ENCODE measurements at places on chromosomes 2 and 18. TPM values are rescaled to one million over a fixed set of nuclear protein-coding genes. Genes with fewer than 3 reads are reported as not detected.

GRCh38 chr2:223943561-223944008, 1.6 kb downstream of the WDFY1 start:
- DNase-seq = no peak

- no peak for DNase-seq
Measured at GRCh38 chr18:48555465-48555995, 16.7 kb downstream of the CTIF start.

The PCARE gene
- not detected for total RNA-seq

The NGEF gene
- total RNA-seq = 20.7 TPM

The CCDC85A gene
- total RNA-seq = 5.4 TPM

All from type B pancreatic cell (in vitro differentiated cells).